ENCODE measurements at places on chromosomes 11 and 22. TPM values are rescaled to one million over a fixed set of nuclear protein-coding genes. Genes with fewer than 3 reads are reported as not detected.
A peak's percentile ranks its signal among the peaks of the same experiment; 100 is the strongest.

DNA sequence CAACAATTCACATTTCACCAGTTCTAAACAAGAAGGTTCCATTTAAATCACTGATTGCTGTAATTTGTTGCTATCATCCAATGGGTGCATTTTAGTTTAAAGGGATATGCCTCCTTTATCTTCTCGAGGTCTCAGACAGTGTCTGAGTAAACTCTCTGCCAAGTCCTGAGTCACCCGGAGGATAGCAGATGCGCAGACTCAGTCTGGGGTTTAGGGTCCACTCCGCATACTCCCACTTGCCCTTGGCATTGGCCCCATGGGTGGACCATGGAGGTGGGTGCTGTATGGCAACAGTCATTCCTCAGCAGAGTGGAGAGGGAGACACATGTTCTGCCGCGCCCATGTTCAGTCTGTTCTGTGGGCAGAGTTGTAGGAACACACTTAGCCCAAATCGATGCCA, 65.4 kb upstream of the CRTAM start:
- no peak for DNase-seq

DNA sequence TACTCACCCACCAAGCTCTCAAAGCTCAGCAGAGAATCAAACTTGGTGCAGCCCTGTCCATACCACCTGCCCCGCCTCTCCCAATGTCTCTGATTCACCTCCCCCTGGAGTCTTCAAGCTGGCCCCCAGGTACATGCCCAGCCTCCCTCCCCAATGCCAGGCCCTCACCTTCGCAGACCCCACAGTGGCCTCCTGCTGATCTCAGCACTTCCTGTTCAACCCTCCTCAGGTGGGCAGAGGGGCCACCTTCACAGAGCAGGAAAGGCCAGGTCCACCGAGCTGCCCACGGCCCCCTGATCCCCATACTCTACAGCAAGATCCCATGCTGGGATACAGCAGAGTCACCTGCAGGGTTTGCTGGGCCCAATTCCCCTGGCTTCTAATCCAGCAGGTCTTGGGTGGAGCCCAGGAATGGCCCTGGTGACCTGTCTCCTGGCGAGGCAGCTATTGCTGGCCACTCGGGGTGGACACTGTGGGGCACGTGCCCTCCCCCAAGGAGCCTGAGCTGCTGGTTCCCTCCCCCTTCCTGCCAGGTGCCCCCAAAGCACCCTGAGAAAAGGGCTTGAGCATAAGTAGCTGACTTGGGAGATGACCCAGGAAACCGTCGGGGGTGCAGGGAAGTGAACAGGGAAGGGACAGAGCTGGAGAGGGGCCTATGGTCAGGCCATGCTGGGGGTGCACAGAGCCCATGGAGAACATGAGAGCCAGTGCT, 150.7 kb downstream of the BRD1 start:
- DNase-seq: no peak

POTEH gene
- not detected for polyA plus RNA-seq

OR51B4 gene
- not detected for polyA plus RNA-seq

GLYATL1 gene
- polyA plus RNA-seq: 192 TPM

DNA sequence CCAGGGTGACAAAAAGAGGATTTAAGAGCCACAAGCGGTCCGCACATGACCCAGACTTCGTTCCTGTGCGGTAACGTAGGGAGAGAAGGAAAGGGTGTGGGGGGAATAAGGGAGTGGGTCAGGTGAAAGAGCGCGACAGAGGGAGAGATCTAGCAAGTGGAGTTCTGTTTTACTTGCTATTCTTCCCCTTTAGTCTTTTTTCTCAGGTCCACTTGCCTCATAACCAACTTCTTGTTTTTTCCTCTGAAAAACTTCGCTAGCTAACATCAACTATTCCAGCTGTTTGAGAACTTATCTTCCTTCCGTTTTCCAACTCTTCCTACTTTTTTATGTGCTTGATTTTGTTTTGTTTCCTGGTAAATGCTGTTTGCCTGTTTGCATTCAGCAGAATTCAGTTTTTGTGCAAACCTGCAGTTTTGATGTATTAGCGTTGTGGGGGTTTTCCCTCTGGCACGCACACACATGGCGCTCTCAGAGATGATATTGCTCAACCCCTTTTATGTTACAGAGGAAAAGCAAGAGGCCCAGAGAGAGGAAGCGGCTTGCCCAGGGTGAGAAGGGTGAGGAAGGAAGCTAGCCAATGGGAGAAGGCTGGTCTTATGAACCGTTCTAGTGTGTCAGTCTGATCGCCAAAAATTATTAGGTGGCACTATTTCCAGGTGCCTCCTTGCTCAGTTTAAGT, 592 bp upstream of the CTSC start:
- peak; percentile 42 for DNase-seq

GRCh38 chr22:44738347-44738715, 14.0 kb upstream of the ARHGAP8 start:
- no peak for DNase-seq

HBD gene
- 2.9 TPM for polyA plus RNA-seq

CCDC34 gene
- 34.1 TPM for polyA plus RNA-seq

GRCh38 chr11:117715801-117716200, 81.2 kb downstream of the DSCAML1 start:
- DNase-seq: no peak

MCM5 gene
- 87.2 TPM for polyA plus RNA-seq

GRCh38 chr11:76237914-76238313, 31.6 kb upstream of the WNT11 start:
- no peak for DNase-seq

- no peak for DNase-seq
Observed at GRCh38 chr22:17748555-17749353, 25.5 kb downstream of the BID start.

SSTR3 gene
- polyA plus RNA-seq: 0.83 TPM

DNA sequence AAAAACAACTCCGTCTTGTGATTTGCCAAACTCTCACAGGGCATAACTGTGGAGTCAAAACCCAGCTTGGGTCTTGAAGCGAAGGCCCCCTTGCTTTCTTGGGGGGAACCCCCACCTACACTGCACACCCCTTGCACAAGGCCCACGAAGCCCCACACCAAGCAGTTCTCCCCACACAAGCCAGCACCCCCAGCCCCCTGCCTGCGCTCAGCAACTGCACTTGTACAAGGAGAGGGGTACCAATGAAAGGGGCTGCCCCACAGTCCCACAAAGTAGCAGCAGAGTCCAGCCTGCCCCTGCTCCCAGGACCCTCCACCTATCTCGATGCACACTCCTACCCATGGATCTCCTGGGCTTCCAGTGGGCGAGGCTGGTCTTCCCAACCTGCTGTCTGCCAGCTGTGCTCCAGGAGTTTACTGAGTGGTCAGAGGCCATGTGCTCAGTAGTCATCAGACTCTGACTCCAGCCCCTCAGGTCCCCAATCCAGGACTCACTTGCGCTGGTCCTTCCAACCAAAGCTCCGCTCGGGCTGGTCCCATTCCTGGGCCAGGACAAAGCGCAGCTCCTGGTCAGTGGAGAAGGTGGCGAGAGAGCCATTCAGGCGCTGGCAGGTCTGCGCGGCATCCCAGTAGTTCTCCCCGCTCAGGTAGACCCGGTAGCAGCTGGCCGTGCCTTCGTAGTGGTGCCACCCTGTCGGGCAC, 57.7 kb downstream of the DGCR2 start:
- no peak for DNase-seq

DNA sequence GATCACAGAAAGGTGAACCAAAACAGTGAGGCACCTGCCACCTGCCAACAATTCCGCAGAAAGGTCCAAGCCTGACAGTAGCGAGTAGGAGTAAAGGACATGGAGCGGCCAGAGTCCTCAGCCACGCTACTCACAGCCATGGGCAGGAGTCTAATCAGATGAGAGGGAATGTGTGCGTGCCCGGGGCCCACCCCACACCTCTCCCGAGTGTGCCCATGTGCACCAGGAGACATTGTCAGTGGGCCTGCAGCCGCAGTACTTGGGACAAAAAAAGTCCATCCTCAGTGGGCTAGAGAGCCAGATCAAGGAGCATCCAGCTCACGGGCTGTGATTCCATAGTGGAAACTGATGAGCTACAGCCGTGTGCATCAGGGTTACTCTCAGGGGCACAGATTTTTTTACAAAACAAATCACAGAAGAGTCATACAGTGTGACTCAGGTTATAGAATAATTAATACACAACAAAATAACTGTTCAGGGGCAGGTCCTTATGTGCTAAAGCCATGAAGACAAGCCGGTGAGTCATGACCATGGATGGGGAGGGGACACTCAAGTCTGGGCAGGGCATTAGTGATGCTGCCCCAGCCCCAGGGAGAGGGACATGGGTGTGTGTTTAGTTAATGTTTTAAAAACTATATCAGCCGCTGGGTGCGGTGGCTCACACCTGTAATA, 12.0 kb downstream of the SART1 start:
- DNase-seq: no peak

INS gene
- polyA plus RNA-seq: not detected

KDM4D gene
- 2.3 TPM for polyA plus RNA-seq

DNA sequence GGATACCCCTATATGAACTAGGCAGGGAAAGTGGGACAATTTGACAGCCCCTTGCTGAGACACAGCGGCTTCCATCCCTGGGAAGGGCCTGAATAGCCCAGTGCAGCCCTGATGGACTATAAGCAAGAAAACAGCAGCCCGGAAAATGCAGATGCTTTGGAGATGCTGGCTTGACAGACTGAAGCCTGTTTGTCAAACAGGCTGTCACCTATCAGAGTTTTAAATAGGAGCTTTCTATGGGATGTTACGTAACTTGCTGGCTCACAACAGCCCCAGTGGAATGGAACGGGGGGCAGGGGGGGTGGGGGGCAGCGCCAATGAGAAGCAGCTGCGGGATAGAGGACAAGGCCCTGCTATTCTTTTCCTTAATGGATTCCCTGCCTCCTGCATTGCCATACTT, 91.9 kb upstream of the NTM start:
- no peak for DNase-seq

KCNQ1 gene
- 13.9 TPM for polyA plus RNA-seq

GRCh38 chr11:78954261-78954660, 379.6 kb upstream of the NARS2 start:
- DNase-seq: no peak

C22orf23 gene
- polyA plus RNA-seq: 4.2 TPM
